ENCODE measurements at places on chromosomes 5 and 9.

- no peak for DNase-seq
Observed at GRCh38 chr5:54383225-54383901, 72.1 kb upstream of the HSPB3 start.

GRCh38 chr5:173479711-173480110, 136.7 kb downstream of the BOD1 start:
- no peak for DNase-seq

DNA sequence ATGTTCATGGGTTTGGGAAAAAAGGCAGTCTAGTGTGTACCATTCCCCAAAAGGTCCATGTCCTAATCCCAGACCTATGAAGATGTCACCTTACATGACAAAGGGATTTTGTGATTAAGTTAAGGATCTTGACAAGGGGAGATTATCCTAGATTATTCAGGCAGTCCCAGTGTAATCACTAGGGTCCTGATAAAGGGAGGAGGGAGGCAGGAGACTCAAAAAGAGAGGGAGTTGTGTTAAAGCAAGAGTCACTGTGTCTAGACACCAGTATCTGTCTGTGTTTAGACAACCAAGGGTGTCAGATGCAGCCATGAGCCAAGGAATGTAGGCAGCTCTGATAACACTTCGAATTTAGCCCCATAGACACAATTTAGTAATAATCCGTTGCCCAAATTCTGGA, 49.5 kb downstream of the DPYSL3 start:
- DNase-seq, result no peak

DNA sequence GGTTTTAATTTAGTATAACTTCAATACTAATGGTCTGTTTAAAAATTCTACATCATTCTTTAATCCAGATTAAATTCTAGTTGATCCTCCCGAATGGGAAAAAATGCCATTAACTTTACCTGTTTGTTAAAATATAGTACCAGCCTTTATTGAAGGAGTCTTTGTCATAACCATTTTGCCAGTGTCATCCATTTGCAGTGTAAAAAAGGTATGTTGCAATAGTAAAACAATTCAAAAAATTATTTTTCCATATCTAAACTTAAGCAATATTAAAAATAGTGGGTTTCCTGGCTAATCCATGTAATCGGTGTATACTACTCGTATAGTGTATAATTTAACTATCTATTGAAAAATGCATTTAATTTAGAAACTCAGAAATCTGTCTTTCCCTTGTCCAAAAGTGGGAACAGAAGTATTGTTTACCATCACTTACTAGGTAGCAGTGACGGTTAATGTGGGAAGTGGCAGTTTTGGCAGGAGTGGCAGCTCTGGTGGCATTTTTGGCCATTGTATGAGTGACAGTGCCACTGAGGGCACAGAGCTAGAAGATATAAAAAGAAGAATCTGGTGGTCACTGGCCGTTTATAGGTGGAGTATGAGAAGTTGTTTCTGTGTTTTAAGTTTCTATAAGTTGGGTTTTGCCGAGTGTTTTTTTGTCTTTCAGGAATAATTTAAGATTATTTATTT, 1.9 kb downstream of the AP3S1 start:
- no peak for DNase-seq

- no peak for DNase-seq
Observed at GRCh38 chr5:39151745-39152144, 67.6 kb downstream of the FYB1 start.

- DNase-seq, result no peak
Observed at GRCh38 chr5:73300337-73301207, 127.6 kb downstream of the TMEM174 start.

- DNase-seq, result no peak
Observed at GRCh38 chr9:1319436-1319835, 269.3 kb downstream of the DMRT2 start.

DNA sequence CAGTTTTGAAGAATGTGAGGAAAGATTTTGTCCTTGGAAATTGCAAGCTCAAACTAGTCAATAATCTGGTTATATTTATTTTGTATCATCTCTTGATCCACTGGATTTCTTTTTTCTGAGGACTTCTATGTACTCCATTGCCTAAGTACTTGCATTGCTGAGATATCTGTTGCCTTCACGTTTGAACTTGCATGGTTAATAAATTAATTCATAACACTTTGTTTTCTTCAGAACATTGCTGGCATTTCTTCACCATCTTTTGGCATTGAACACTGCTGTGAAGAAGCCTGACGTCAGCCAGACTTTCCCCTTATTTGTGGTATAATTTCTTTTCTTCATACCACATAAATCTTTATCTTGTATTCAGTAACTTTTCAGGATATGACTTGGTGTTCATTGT, 246.0 kb upstream of the KIF2A start:
- no peak for DNase-seq

- DNase-seq, result no peak
Observed at GRCh38 chr9:726005-726404, 115.5 kb upstream of the DMRT1 start.

- no peak for DNase-seq
Observed at GRCh38 chr5:177501874-177502678, 4.7 kb upstream of the PDLIM7 start.

DNA sequence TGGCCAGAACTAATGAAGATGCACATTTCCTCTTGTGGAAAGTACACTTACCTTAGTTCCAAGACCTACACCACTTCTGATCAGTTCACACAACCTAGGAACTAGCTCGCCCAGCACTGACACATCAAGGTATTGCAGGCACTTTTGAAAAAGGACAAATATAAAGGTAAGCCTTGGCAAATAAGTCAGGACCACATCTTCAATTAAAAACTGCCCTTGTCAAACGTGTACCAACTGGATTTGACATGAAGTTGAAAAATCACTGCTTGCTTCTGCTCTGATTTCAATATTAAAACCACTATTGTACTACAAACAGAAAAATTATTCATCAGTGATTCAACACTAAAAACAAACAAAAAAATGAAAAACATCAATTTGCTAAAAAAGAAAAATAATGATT, 45.0 kb upstream of the OR2K2 start:
- DNase-seq, result no peak

GRCh38 chr9:93203718-93204469, 20.0 kb downstream of the WNK2 start:
- no peak for DNase-seq

GRCh38 chr5:141742866-141743851, 61.1 kb upstream of the ARAP3 start:
- no peak for DNase-seq

DNA sequence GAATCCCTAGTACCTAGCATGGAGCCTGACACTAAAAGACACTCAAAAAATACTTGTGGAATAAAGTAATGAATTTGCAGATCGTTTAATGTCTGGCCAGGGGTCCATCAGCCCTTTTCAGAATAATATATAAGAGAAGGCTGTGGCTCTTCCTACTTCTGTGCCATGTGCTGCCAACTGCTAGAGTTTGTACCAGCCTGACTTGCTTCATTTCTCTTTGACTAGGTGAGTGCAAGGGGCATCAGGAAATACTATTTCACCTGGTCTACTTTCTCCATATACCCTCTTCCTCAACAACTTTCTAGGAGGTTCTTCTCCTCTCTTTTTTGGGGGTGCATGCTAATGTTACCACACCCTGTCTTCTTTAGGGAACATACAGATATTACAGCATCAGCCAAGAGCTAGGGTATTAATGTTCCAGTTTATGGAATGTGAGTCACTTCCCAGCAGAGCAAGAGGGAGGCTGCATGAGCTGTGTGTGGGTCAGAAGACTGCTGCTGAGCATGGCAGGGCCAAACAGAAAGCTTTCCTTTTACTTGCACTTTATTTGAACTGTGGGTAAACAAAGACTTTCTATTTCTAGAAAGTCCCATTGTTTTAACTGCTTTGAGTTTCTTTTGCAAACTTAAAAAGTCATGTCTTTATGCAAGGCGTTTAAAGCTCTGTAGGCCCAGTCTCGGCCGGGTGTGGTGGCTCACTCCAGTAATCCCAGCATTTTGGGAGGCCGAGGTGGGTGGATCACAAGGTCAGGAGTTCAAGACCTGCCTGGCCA, 158.9 kb downstream of the ADAMTSL1 start:
- no peak for DNase-seq

- DNase-seq, result no peak
Observed at GRCh38 chr5:94174748-94175411, 433.5 kb upstream of the POU5F2 start.

GRCh38 chr9:114178756-114179450, 23.6 kb downstream of the COL27A1 start:
- DNase-seq, result no peak

DNA sequence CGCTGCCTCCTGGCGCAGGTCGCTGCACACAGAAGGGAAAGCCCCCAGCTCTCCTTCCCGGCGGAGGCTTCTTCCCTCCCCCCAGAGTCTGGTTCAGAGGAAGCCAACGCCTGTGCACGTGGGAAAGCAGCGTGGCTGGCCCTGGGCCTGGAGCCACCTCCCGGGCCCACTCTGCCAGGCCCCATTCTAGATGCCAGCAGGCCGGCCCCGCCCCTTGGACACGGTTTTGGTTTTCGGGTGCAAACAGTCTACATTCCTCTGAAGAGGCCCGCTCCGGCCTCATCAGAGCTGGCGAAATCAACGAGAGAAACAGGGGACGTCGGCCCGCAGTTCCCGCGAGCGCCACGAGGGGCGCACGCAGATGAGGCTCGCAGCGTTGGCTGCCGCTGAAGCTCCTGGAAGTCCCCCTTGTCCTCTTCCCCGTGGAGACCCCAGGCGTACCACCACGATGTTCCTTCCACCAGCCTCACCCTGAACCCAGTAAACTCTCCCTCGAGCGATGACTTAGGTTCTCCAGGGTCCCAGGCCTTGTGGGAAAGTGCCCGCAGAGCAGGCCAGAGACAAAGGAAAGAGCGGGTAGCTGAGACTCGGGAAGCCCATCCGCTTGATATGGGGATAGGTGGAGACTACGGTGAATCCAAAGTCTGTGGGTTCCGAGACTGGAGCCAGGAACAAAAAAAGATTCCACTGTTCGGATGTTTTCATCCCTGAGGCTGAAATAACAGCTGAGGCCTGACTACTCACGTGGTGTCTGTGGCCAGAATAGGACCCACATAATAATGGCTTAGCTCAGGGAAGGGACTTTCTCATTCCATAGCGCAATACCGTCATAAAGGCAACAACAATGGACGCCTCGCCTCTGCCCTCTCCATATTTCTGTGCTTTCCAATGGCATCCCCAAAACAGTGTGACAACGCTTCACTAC, 64.2 kb downstream of the KLF4 start:
- DNase-seq, result peak; percentile 25

GRCh38 chr5:153594785-153595184, 104.3 kb downstream of the GRIA1 start:
- no peak for DNase-seq

GRCh38 chr9:32423371-32423770, 38.9 kb downstream of the ACO1 start:
- no peak for DNase-seq

GRCh38 chr9:122180633-122181032, 20.9 kb downstream of the MORN5 start:
- DNase-seq, result no peak

DNA sequence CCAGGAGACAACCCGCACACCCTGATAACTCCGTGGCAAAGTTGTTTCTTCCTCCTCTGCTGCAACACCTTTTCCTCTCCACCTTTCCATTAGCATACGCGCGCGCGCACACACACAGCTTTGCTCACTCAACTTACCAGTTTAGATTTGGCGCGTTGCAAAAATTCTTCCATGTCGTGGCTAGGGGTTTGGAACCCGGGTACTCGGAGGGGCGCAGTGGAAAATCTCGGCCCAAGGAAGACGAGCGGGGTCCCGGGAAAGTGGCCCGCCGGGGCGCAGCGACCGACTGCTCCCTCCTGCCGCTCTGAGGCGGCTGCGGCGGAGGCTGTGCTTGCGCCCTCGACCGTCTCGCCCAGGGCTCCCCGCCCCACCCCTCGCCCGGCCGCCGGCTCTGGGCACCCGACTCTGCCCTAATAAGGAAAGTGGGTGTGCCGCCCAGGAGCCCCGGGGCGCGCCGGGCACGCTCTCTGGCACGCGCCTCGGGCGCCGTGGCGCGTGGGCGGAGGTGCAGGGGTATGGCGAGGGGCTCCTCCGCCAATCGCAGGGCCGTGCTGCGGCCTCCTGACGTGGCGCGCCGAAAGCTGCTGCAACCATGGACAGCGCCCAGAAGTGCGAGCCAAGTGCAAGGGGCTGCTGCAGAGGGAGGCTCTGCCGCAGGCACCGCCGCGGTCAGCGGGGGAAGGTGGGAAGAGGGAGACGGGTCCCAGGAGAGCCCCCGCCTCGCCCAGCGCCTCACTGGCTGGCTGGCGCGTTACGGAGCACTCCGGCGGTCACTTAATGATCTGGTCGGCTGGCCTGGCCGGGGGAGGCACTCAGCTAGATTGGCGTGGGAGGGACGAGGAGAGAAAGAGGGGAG, at the start of gene PRUNE2:
Gene PRUNE2, minus strand, starts transcription at position 324 of the 856 bp plus-strand sequence. Its CDS starts 151 bp downstream, at position 173.
- peak; percentile 8 for DNase-seq

- no peak for DNase-seq
Observed at GRCh38 chr5:148820461-148821395, 5.7 kb upstream of the ADRB2 start.

DNA sequence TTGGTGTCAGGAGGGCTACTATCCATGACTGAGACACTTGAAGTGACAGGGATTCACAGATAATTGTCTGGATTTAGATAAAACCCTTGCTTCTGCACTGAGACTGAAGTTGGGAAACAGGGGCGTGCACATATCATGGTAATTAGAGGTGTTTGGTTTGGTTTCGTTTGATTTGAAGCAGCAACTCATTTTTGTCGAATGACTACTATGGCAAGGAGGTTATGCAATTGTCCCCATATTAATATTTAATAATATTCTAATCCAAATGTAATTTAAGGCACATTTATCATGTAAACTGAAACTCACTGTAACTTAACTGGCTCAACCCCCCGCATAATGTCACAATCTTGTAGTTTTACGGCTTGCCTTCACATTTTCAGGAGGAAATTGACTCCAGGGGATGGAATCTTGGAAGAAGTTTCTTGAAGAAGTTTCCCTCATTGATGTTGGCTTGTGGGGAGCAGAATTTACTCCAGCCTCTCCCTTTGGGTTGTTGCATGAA, 12.5 kb downstream of the ZNF366 start:
- DNase-seq, result no peak

DNA sequence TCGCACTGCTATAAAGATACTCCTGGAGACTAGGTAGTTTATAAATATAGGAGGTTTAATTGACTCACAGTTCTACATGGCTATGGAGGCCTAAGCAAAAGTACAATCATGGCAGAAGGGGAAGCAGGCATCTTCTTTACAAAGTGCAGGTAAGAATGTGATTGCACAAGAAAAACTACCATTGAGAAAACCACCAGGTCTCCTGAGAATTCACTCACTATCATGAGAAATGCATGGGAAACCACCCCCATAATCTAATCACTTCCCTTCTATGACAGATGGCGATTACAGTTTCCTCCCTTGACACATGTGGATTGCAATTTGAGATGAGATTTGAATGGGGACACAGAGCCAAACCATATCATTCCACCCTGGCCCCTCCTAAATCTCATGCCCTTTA, 121.2 kb upstream of the ST8SIA4 start:
- DNase-seq, result no peak

- no peak for DNase-seq
Observed at GRCh38 chr5:110638970-110639902, 87.2 kb downstream of the TMEM232 start.

- no peak for DNase-seq
Observed at GRCh38 chr5:35133186-35133585, 85.4 kb upstream of the AGXT2 start.

- no peak for DNase-seq
Observed at GRCh38 chr5:33612386-33612785, 171.6 kb downstream of the TARS1 start.

All from stimulated activated CD8-positive, alpha-beta memory T cell treated with anti-CD3 and anti-CD28 coated beads, Interleukin-7, amount 100 ng/mL, for 48 hours (primary cell).